ENCODE measurements at places on chromosomes 3 and 15.

GRCh38 chr3:147890114-147890513 lies 480.9 kb downstream of the ZIC1 start:
- no peak for DNase-seq

DNA sequence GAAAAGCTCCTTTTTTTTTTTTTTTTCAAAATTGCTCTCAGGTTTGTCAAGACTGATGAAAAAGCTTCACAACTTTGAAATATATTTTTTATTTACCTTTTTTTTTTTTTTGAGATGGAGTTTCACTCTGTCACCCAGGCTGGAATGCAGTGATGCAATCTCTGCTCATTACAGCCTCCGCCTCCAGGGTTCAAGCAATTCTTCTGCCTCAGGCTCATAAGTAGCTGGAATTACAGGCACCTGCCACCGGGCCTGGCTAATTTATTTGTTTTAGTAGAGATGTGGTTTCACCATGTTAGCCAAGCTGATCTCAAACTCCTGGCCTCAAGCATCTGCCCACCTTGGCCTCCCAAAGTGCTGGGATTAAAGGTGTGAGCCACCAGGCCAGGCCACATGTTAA lies 1515.0 kb downstream of the OTOL1 start:
- no peak for DNase-seq

DNA sequence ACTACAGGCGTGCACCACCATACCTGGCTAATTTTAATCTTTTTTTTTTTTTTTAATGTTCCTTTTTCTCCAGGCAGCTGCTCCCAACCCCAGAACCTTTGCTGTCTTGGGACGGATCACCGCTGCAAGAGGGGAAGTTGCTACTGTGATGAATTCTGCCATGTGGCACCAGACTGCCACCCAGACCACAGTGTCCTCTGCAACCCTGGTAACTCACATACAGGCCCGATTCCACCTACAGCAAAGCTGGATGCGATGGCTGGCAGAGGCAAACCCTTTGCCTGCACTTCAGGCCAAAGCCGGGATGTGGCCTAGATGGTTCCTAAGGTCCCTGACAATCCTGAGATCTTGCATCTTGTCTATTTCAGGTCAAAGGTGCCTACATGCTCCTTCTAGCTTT lies 12.7 kb upstream of the MUC20 start:
- no peak for DNase-seq

GRCh38 chr3:141096164-141096563 lies 45.0 kb downstream of the SPSB4 start:
- DNase-seq = no peak

DNA sequence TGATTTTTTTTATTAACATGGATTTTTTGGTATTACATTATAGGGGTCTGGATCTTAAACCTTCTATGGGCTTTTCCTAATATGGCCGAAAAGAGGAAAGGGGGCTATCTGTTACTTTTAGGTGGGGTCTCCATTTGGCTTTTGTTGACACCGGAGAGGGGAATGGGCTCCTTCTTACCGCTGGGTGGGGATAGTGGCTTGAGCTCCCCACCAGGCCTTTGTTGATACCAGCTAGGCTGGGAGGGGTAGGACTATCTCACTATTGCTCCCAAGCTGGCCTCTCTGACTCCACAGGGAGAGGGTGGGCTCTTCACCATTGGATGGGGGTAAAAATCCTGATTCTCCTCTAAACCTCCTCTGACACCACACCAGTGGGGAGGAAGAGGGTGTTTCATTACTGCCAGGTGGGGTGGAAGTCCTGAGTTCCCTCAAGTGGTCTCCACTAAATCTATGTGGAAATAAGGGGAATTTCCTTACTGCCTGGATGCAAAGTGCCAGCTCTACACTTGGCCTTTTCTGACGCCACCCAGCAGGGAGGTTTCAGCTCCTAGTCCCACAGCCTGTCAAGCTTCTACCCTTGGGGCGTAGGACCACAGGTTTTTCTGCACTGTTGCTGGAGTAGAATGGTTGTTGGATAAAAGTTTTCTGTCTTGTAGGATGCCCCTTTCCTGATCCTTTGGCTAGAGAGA lies 572.3 kb downstream of the MAGI1 start:
- no peak for DNase-seq

GRCh38 chr15:67096546-67097294 lies 31.3 kb downstream of the SMAD3 start:
- no peak for DNase-seq

GRCh38 chr15:41115161-41115651 lies 874 bp downstream of the INO80 start:
- no peak for DNase-seq

DNA sequence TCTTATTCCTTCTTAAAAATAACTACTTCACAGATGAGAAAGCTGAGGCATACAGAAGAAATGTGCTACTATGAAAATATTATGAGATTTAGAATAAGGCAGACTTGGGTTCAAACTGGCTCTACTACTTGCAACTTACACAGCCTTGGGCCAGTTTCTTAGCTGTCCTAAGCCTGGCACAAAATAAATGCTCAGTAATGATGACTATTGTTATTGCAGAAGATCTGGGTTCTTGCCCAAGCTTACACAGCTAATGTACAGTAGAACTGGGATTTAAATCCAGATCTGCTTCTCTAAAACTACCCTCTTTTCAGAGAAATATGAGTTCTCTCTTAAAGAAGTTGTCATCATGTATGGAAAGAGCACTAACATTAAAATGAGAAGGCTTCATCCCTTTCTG lies 228.2 kb upstream of the TPRG1 start:
- DNase-seq = no peak

- no peak for DNase-seq
These were observed 905.8 kb downstream of the IGSF11 start for GRCh38 chr3:118128886-118129285.

DNA sequence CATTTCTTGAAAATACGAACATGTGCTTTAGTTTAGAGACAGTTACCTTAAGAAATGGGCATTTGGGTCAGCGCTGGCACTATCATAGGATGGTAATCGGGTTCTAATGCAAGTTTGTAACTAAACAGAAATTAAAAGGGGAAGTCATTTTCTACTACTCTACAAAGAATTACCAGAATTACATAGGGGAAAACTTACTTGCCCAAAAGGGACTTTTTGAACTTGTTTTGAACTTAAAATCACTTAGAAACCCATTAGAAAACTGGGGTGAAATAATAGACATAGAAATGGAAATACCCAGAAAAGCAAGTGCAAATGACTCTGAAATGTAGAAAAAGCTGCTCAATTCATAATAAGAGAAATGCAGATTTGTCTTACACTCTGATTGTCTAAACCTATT lies 44.9 kb downstream of the SPATA16 start:
- no peak for DNase-seq

GRCh38 chr15:25950014-25950413 lies 86.9 kb upstream of the ATP10A start:
- DNase-seq = no peak

GRCh38 chr15:48374472-48374871 lies 43.2 kb downstream of the DUT start:
- DNase-seq = no peak

- DNase-seq = no peak
These were observed 21.7 kb upstream of the GMNC start for GRCh38 chr3:190883973-190884832.

GRCh38 chr3:129432671-129433070 lies 4.2 kb upstream of the EFCAB12 start:
- DNase-seq = no peak

GRCh38 chr3:56711344-56711743 lies 28.3 kb upstream of the TASOR start:
- no peak for DNase-seq

- DNase-seq = no peak
These were observed 105.0 kb upstream of the GOLGA6L6 start for GRCh38 chr15:20646529-20647142.

- DNase-seq = no peak
These were observed 132.4 kb downstream of the FHIT start for GRCh38 chr3:61118830-61119229.

DNA sequence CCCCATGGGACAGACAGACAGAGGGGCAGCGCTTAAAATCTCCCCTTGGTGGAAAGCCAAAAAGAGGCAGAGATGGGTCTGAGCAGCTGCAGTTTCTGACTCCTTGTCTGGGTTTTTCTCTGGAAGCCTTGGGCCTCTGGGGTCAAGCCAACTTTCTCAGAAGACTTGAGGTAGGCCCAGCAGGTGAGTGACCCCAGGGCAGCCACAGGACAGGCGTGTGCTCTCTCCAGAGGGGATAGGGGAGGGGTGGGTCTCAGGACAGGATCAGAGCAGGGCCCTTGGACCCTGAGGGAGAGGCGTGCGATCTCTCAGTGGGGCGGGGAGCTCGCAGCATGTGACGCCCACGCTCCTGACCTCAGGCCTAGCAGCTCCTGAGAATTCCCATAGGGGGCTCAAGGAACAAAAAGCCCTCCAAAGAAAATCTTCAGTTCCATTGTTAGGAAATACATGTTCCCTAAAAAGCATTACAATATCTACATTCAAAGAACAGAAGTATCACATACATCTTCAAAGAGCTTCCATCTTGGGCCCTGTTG lies 34.6 kb upstream of the DUSP7 start:
- DNase-seq = no peak

DNA sequence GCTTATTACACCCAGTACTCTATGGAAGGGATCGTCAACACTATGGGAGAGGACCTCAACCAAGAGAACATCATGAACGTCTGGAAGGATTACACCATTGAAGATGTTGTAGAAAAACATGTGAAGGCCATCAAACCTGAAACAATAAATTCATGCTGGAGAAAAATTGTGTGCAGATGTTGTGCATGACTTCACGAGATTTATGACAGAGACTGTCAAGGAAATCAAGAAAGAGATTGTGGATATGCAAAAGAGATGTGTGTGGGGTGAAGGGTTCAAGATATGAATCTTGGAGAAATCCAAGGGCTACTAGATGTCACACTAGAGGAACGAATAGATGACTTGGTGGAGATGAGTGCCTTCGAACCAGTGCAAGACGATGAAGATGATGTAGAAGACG lies 3.5 kb upstream of the PARP16 start:
- DNase-seq = no peak

DNA sequence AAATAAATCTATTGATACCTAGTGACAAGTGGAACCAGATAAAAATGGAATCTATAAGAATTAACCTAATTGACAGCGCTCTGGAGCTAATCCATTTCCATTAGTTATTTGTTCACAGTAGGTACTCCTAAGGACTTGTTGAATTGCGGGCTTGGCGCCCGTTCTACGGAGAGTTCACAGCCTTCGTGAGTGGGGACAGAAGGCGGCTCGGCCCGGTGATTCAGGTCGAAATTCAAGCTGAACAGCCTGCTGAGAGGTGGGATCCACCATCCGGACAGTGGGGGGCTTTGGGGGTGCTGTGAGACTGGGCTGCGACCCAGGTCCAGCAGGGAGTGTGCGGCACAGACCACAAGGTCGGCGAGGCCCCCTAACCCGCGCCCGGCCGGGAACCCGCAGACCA lies 779 bp upstream of the CTNNB1 start:
- DNase-seq = no peak

- no peak for DNase-seq
These were observed 60.5 kb upstream of the KLF13 start for GRCh38 chr15:31265871-31266711.

DNA sequence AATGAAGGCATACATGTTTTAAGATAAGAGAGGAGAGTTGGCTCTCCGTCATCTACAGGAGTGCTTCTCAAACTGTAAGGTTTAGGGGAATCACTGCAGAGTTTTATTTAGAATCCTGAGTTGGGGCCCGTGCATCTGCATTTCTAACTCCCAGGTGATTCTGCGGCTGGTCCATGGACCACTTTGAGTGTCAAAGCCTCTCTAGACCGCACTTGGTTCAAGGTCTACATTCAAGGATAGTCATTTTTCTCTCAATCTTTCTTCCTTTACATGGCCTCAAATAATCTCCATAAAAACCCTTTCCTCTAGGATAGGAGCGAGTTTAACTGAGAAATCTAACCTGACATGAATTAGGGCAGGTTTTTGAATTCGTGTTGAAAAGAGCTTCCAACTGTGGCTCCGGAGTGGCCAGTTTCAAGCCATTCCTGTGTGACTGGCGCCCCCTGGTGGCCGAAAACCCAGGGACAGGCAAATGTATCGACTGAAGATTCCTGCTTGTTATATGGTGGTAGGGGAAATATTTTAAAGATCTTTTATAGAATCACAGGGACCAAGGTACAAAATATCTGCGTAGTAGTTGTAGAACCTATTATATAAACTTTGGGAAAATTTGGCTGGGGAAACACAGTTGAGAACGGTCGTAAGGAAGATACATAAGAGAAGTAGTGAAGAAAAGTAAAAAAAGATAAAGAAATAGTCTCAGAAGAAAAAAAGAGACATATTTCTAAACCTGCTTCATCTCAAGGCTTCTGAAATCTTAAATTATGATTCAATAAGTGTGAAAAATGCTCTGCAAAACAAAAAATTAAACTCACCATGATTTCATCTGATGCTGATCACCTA lies 11.9 kb downstream of the GABRR3 start:
- DNase-seq = peak; percentile 89

DNA sequence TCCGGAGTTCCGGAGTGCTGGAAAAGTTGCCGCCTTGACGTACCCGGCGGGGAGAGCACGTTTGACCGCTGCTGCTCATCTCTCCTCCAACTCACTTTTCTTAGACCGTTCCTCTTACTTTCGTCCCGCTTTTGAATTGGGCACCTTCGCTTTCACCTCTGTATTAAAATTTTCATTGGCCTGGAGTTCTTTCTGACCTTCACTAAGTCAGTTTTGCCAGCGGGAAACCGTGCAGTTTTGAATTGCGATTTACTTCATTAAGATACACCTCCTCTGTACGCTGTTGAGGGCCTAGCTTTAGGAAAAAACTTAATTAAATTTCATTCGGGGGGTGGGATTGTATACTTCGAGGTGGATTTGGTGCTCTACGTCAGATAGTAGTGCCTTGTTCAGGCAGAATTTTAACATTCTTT lies 1.3 kb downstream of the GMPS start:
- no peak for DNase-seq

DNA sequence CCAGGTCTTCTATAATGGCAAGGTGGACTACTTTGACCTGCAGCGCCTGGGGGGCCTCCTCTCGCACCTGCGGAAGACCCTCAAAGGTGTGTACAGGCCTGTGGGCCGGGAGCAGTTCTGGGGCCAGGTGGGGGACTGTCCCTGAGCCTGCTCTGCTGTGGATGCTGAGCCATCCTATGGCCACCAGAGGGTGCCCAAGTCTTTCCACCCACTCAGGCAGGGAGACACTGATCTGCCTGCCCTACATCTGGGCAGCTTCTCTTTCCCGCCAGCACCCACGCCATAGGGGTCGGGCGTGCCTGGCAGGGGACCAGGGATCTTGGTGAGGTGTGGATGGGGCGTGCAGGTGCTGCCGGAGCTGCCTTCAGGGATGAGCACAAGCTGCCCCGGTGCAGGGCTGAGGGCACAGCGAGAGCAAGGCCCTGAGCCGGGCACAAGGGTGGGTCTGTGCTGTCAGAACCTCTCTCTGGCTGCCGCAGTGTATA lies 14.1 kb downstream of the RNF123 start:
- DNase-seq = no peak

GRCh38 chr3:56800130-56800831 lies 1.5 kb downstream of the ARHGEF3 start:
- peak; percentile 52 for DNase-seq

GRCh38 chr15:60580650-60581376 lies 101.9 kb upstream of the ICE2 start:
- DNase-seq = no peak
